Stimulated activated CD4-positive, alpha-beta T cell treated with anti-CD3 and anti-CD28 coated beads, Interleukin-1b, Interleukin-23, amount 100 ng/mL, for 48 hours (primary cell): ENCODE measurements at places on chromosomes 16 and 17.

- DNase-seq, result no peak
Measured at GRCh38 chr16:12208341-12209035, 232.0 kb downstream of the SNX29 start.

DNA sequence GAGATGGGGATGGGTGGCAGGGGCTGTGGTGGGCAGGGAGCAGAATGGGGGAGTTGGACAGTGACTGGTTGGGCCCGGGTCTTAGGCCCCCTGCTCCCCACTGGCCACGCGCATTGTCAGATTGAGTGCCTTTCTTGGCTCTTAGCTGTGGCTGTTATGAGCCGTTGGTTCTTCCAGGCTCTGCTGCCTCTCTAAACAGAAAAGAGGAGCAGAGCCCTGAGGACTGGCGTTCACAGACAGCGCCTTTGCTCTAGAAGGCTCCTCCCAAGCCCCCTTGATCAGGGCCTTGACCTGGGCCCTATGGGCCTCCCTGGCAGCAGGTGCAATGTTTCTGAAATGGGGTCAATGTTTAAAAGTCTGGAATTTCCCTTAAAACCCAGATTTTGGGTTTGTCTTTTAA is 14.8 kb upstream of the NUDT16L1 start:
- DNase-seq, result no peak

GRCh38 chr17:82563318-82563717 is 43.8 kb downstream of the FOXK2 start:
- no peak for DNase-seq

DNA sequence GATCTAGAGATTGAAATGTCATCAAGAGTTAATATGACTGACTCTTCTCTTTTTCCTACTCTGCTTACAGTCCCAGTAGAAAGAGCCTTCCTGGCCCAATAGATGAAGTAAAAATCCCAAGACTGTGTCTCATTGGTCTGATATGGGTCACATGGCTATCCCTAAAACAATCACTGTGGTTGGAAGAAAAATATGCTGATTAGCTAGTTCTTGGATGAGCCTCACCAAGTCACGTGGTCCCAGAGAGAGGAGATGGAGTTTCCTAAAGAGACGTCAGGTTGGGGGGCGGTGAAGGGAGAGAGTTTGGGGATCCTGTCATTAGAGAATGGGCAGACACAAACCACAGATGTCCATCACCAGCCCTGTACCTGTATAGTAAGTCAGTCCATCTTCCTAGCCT is 466.3 kb downstream of the HAPSTR1 start:
- no peak for DNase-seq

- no peak for DNase-seq
Measured at GRCh38 chr17:12693640-12694039, 27.9 kb downstream of the MYOCD start.

GRCh38 chr17:78231991-78232858 is 794 bp downstream of the TMEM235 start:
- no peak for DNase-seq

DNA sequence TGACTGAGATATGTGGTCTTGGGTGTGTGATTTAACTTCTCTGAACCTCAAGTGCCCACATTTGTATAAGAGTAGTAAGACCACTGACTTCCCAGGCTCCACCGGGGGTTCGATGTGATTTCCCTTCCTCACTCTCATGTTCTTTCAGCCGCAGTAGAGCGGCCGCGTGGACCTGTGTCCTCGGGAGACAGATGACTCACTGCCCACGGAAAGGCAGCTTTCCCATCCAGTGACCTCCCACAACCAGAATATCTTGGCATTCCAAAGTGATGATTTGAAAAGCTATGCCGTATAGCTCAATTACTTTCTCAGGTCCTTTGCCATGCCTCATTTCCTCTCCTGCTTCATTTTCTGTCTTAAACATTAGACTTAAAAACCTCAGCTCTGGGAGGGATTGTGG is 73.6 kb downstream of the IL21R start:
- DNase-seq, result no peak

GRCh38 chr17:61420745-61421398 is 21.2 kb downstream of the TBX2 start:
- DNase-seq, result no peak

- DNase-seq, result no peak
Measured at GRCh38 chr17:77358801-77359200, 218.0 kb downstream of the SEC14L1 start.

GRCh38 chr17:78972507-78973105 is 7.1 kb downstream of the LGALS3BP start:
- DNase-seq, result no peak

GRCh38 chr17:55710829-55711496 is 11.7 kb downstream of the TMEM100 start:
- DNase-seq, result no peak

DNA sequence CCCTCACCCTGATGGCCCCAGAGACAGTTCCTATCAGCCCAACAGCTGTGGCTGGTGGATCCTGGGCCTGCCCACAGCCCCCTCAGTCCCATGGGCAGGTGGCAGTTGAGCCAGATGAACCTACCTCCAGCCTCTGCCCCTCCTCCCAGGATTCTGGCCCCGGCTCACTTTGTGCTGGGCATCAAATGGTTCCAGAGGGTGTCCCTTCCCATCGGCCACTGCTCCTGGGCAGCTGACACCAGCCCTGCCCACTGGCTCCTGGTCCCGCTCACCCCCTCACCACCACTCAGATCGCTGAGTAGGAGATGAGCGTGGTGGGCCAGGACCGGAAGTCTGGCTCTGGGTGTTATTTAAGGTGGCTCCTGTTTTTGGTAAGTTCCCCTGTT is 2.0 kb downstream of the TTYH2 start:
- no peak for DNase-seq

DNA sequence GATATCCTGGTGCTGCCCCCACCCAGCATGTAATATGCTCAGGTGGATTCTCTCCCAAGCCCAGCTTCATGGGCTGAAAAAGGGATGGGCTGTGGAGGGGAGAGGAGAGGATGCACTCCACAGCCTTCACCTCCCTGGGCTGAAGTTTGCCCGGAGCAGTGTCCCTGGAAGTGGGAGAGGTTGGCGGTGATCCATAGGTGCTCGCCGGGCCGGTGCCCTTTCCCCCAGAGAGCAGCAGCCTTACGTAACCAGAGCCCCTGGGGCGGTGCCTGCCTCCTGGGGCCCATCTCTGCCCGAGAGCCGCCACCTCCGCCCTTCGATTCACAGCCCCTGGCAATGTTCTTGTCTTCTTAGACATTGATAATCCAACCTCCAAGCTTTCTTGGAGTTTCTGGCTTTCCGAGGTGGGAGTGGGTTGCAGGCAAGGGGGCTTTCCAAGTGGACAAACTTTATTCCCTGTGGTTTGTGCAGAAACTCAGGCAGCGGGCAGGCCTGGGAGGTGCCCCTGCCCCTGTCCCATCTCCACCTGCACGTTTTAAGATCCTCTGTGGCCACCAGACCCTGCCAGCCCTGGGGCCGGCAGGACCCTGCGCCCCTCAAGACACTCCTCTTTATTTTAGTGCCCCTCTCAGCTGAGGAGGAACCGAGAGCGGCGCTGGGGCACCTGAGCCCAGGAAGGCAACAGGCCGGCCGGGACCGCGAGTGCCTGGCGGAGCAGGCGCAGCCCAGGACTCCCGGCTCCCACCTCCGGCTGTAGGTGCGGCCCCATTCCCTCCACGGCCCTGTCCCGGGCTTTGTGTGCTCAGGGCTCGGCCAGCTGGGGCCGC is 3.1 kb upstream of the WDR90 start:
- no peak for DNase-seq

DNA sequence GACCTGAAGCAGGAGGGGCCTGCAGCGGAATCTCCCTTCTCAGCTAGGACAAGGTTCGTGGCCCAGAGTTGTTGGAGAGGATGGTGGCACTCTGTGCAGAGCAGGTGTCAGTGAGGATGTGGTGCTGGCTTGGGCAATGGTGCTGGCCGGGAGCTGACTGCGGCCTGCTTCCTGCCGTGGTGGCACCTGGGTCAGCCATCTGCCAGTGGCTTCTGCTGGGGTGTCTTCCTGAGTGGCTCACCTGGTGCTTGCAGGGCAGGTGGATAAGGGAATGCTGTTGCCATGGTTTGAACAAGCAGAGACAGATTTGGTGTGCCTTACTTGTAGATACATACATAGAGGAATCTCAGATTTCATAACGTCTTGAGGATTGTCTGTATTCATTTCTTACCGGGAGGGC is 69.6 kb downstream of the SEC14L1 start:
- DNase-seq, result no peak

- DNase-seq, result peak; percentile 20
Measured at GRCh38 chr17:73566905-73567782, 77.1 kb downstream of the SDK2 start.

- DNase-seq, result no peak
Measured at GRCh38 chr16:30669026-30669902, 11.0 kb downstream of the FBRS start.

DNA sequence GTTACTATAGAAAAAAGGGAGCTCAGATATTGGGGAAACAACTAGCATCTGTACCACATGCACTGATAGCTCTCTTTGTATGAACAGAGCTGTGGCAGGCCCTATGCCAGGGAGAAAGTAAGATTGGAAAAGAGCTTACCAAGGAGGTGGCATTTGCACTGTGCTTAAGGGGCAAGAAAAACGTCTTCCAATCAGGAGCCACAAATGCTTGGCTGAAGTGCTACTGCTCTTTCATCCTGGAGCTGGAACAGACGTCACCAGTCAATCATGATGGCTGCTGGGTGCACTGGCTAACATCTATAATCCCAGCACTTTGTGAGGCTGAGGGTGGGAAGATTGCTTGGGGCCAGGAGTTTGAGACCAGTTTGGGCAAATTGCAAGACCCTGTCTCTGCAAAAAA is 218.5 kb downstream of the SEC14L1 start:
- DNase-seq, result no peak

GRCh38 chr16:19912455-19913339 is 28.0 kb upstream of the GPRC5B start:
- no peak for DNase-seq
